ENCODE measurements at places on chromosomes 12 and 14.

GRCh38 chr14:68736471-68736871 is 56.4 kb downstream of the ZFP36L1 start:
- DNase-seq, result no peak

GRCh38 chr14:57254884-57255283 is 13.8 kb downstream of the EXOC5 start:
- no peak for DNase-seq

DNA sequence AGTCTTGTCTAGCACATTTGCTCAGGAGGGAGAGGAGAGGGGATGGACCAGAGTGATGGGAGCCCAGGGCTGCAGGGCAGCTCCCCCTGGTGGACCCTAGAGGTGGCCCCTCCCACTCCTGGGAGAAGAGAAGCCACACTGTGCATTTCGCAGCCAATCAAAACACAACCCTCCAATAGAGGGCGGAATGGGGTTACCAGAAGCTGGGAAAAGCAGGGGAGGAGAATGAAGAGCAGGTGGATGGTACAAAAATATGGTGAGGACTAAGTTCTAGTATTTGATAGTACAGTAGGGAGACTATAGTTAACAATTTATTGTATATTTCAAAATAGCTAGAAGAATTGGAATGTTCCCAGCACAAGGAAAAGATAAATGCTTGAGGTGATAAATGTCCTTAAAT is 23.6 kb downstream of the VASH1 start:
- no peak for DNase-seq

GRCh38 chr12:106643000-106643399 is 60.2 kb downstream of the RFX4 start:
- no peak for DNase-seq

DNA sequence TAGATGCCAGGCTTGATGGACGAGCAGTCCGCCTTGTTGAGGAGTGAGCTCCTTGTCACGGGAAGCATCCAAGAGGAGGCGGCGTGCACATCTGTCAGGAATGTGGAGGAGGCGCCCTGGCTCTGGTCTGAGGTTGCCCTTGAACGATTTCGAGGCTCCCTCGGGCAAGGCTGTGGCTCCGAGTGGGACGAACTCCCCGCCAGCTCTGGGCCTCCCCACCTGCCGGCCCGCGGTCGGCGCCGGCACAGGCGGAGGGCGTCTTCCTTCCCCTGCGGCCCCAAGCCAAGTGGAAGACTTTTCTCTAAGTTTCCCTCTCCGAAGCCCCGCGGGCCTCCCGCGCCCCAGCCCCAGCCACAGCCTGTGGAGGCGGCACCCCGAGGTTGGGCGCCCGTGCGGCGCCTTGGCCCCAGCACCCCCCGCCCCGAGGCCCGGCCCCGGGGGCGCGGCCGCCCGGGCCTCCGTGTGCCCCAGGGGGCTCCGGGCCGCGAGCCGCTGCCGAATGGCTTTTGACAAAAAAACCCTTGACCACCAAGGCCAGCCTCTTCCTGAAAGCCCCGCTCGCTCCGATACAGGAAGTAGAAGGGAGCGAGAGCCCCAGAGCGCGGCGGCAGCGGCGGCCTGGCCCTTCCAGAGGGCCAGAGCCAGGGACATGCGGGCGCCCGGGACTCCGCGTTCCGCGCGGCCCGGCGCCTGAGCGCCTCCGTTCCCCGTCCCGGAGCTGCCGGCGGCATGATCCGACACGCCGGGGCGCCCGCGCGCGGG is at the start of gene RIN3:
Gene RIN3 (plus strand): TSS at position 578 of the 762 bp plus-strand sequence. CDS start 152 bp downstream, at position 730.
- DNase-seq, result no peak

DNA sequence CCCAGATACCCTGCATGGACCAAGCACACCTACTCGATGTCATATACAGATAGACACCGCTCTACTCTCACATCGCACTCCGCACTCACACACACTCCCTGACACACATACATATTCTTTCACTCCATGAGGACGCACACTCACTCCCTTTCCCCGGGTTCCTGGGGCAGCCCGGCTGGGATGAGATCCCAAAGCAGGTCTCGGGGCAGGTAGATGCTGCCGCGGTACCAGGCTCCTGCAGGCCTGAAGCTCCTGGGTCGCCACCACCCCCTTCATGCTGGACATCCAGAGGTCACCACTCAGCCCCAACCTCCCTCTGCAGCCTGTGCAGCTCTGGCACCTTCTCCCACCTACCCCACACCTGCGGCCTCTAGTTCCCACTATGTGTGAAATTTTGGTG is 2.3 kb downstream of the C1QL4 start:
- DNase-seq, result no peak

Data from cortex of kidney (tissue), 1 donor.